ENCODE measurements at places on chromosomes 3 and 15.

- no peak for DNase-seq
- H3K27me3 ChIP-seq, result no peaks in the 10 kb centered on the region
- H3K4me1 ChIP-seq, result no peaks in the 10 kb centered on the region
Measured at GRCh38 chr15:75823860-75824613, 19.2 kb upstream of the UBE2Q2 start.

- no peak overlapping the region for H3K27ac ChIP-seq
- no peaks in the 10 kb centered on the region for H3K36me3 ChIP-seq
- peaks cover 36% of the 10 kb centered on the region for H3K4me1 ChIP-seq
- no peaks in the 10 kb centered on the region for H3K27me3 ChIP-seq
- no peak for DNase-seq
Measured at GRCh38 chr3:153970047-153970446, 151.1 kb upstream of the ARHGEF26 start.

GRCh38 chr15:96367311-96368200 is 37.1 kb downstream of the NR2F2 start:
- peak overlapping the region; percentile 14 for H3K4me3 ChIP-seq
- no peaks in the 10 kb centered on the region for H3K4me1 ChIP-seq
- no peak for DNase-seq

DNA sequence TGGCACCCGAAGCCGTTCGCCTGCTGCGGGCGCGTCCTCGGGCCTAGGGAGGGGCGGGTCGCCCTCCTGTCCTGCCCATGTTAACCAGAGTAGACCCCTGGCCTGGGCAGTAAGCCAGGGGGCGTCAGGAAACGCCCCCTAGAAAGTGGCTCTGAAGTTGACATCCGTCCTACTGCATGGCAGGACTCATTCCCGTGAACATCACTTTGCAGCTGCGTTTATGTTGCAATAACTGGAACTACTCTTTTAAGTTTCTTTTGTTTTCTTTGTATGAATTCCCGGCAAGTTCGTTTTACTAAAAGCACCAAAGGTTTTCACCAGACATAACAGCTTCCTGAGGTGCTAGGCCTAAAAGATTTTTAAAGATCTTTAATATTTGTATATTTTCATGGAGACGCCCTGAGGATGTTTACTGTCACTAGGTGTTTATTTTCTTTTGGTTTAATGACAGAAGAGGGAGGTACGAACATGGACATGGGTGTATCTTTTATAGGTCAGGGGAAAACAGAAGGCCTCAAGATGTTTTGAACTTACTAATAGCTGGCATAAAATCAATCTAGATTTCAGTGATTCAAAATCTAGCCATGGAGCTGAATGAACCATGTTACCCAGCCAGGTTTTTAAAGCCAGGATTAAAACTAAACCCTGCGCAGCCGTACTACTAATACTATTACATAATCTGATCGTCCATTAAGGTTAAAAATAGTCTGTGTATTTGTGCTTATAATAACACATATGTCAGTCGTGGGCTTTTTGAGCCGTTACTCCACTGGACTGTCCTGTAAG is 1.0 kb downstream of the C15orf61 start:
- H3K27me3 ChIP-seq, result no peaks in the 10 kb centered on the region
- peak overlapping the region; percentile 88 for H3K4me3 ChIP-seq
- H3K36me3 ChIP-seq, result no peaks in the 10 kb centered on the region
- peak overlapping the region; percentile 98 for H3K27ac ChIP-seq

DNA sequence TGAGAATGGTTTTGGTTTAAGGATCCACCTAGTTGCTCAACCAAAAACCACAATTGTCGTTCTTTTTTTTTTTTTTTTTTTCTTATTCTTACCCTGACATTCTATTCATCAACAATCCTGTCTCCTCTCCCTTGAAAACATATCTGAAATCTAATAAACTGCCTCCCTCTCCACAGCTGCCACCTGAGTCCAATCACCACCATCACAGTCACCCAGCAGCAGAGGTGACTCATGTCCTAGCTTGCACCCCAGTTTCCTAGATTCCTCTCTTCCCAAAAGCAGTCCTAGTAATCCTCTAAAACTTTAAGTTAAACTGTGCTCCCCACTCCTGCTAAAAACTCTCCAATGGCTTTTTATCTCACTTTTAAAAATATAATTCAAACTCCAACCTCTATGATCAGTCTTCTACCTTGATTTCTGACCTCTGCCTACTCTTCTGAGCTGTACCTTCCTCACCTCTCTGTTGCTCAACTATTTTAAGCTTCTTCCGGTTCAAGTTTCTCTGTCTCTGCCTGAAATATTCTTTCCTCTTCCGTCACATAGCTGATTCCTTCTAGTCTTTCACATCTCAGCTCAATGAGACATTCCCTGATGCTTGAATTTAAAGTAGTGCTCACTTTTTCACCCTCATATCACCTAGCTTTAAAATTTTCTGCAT is 33.7 kb upstream of the RBMS3 start:
- DNase-seq, result no peak
- H3K4me1 ChIP-seq, result no peaks in the 10 kb centered on the region
- no peaks in the 10 kb centered on the region for H3K36me3 ChIP-seq
- H3K4me3 ChIP-seq, result no peak overlapping the region
- no peak overlapping the region for H3K27ac ChIP-seq

DNA sequence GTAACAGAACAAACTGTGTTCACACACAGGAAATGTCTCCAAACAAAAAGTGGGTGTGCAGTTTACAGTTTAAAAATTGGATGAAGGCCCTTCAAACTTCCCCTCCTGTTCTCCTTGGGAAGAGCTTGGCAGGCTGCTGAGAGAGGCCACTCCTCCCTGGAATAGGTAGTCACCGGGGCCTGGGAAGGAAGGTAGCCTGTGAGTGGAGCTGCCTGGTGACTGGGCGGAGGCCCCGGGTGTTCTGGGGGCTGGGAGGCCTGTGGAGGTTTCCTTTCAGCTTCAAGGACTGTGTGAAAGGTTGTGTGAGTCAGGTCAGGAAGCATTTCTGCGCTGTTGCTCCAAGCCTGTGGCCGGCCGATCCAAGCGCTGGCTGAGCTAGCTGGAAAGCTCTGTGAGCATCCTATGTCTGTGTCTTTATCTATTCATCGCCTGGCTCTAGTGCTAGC is 14.1 kb downstream of the SLCO3A1 start:
- no peaks in the 10 kb centered on the region for H3K36me3 ChIP-seq
- DNase-seq, result no peak
- no peak overlapping the region for H3K4me3 ChIP-seq
- peak overlapping the region; percentile 90 for H3K27ac ChIP-seq
- H3K4me1 ChIP-seq, result peaks cover 94% of the 10 kb centered on the region

DNA sequence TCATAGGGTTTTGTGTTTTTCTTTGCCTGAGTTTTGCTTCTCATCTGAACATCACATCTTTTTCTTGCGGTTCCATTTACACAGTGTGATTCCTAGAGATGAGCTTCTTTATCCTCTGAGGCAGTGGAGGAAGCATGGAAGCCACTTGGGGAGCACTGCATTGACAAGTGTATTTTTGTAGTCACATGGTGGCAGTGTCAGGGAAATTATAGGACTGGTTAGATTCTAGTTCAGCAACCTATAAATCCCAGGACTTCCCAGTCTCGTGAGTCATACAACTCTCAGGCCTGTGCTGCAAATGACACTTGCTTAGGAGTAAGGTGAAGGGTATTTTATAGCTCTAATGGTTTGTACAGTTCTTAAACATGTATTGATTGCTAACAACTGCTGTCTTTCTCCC is 58.4 kb downstream of the RBM6 start:
- DNase-seq, result no peak
- no peaks in the 10 kb centered on the region for H3K4me1 ChIP-seq
- H3K27ac ChIP-seq, result no peak overlapping the region
- H3K36me3 ChIP-seq, result no peaks in the 10 kb centered on the region
- H3K27me3 ChIP-seq, result no peaks in the 10 kb centered on the region
- no peak overlapping the region for H3K4me3 ChIP-seq

DNA sequence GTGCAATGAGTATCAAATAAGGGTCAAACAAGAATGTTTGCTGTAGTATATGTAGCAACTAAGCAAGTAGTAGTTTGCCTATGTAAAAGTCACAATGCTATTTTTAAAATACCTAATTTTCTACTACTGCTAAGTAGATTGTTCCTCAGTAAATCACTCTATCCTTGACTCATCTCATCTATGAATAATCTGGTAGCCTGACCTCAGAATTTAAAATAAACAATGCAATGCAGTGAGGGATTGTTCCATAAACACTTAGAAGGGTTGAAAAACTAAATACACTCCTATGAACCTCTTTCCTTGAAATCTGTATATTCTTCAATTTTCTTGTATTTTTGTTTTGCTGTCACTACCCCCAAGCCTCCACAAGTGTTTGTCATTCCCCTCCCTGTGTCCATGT is 253.3 kb downstream of the TBC1D5 start:
- no peak for DNase-seq
- H3K27ac ChIP-seq, result no peak overlapping the region

DNA sequence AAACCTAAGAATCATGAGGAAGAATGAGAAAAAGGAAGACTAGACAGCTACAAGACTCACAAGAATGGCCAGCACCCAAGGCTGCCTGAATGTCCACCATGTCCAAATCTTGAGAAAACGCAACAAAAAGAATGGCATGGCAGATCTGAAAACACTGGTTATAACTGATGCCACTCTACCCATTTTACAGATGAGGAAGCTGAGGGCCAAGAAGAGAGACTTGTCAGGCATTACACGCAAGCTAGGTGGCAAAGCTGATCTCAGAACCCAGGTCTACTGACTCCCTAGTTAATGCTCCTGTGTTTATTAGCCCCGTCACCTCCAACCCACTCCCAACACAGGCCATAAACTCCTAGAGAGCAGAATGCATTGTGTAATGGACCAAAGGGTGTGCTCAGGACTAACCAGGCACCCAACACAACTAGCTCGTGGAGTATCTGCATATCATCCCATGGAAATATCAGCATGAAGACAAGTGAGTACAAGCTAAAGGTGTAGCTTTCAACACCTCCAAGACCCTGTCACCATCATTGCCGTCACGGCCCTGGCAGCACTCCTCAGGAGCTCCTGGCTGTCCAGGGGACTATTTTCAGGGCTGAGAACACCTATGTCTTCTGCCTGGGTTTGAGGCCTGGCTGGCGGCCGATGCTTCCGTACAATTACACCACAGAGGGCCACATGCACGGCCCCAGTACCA is 111.7 kb downstream of the XXYLT1 start:
- no peaks in the 10 kb centered on the region for H3K27me3 ChIP-seq
- DNase-seq, result no peak
- peak overlapping the region; percentile 84 for H3K27ac ChIP-seq
- no peaks in the 10 kb centered on the region for H3K36me3 ChIP-seq
- peaks cover 26% of the 10 kb centered on the region for H3K4me1 ChIP-seq

GRCh38 chr3:171873580-171873979 is 30.4 kb downstream of the TMEM212 start:
- no peak for DNase-seq
- no peak overlapping the region for H3K4me3 ChIP-seq
- H3K36me3 ChIP-seq, result no peaks in the 10 kb centered on the region
- H3K4me1 ChIP-seq, result peaks cover 11% of the 10 kb centered on the region
- no peaks in the 10 kb centered on the region for H3K27me3 ChIP-seq

GRCh38 chr3:101784855-101785613 is 6.0 kb downstream of the NXPE3 start:
- H3K4me1 ChIP-seq, result peaks cover 3% of the 10 kb centered on the region
- H3K36me3 ChIP-seq, result peaks cover 69% of the 10 kb centered on the region
- peak overlapping the region; percentile 2 for H3K4me3 ChIP-seq
- DNase-seq, result no peak
- no peaks in the 10 kb centered on the region for H3K27me3 ChIP-seq

DNA sequence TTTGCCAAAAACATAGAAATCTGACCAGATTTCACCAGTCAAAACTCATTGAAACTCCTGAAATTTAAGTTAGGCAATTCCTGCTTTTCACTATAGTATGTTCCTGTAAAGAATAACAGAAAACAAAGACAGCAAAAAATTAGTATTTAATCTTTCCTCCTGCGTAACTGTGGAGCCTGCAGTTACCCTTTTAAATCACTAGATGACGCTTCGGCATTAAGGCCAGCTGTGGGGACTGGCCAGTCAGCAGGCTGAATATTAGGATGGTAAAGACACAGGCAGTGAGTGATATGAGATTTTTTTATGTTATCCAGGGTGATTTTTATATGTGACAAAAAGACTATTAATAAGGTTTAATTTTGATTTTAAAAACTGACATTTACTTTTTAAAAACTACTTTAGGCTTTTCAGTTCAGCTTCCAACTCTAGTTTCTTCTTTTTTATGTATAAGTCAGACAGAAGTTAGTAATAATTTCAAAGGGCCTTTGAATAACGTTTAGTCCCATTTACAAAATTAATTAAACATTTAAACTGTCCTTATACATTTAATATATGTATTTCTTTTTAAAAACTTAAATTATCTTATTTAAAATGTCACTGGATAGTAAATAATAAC is 165.1 kb downstream of the PPM1L start:
- no peaks in the 10 kb centered on the region for H3K4me1 ChIP-seq
- DNase-seq, result no peak
- H3K4me3 ChIP-seq, result no peak overlapping the region
- no peaks in the 10 kb centered on the region for H3K27me3 ChIP-seq

DNA sequence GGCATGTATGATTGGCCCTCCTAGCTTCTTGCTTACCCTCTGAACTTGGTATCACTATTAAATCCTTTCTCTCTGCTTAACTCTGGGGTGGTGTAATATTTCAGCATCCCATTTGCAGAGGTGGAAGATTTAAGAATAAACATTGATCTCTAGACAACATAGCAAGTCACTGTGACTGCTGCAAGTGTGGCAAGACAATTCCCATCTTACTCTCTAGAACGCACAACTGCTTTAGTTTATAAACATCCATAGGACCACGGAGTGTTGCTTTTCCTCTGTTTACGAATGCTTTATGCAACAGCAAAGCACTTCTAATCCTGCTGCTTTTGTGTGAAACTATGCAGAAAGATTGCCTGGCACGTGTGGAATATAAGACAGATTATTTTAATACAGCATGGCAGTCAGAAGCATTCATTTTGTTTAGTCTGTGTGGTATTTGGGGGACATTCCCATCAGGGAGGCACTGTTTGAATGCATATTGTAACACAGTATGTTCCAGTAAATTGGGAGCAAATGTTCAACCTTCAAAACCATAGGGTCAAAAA is 338.9 kb upstream of the TMCO5A start:
- DNase-seq, result no peak
- H3K27ac ChIP-seq, result no peak overlapping the region
- no peaks in the 10 kb centered on the region for H3K27me3 ChIP-seq
- H3K4me3 ChIP-seq, result no peak overlapping the region

DNA sequence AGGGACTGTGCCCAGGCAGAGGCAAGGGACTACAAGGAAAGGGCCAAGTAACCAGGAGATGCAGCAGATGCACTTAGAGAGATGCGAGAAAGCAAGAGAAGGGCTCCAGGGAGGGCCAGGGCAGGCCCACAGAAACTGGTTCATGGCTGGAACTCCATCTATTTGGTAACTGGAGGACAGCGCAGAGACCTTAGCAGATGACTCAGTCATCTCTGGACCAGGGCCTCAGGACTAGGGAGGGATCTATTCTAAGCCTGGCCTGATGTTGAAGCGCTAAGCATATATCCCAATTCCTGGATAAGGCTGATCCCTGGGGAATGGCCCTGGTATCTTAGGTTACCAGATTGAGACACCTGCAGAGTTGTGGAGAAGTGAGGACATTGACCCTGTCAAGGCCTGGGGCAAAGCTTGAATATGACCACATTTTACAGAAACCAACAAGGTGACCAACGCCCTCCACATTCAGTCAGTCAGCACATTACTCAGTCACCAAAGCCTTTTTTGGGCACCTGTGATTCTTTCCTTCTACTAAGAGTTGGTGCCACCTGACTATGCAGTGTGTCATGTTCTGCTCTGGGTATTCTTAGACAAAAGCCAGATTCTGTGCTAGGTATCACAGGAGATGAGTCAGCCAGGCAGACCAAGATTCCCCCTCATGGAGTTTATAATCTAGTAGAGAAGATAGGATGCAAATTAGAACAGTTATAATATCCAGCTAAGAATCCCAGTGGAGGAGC is 68.4 kb upstream of the SLCO3A1 start:
- no peaks in the 10 kb centered on the region for H3K27me3 ChIP-seq
- H3K27ac ChIP-seq, result no peak overlapping the region
- no peak overlapping the region for H3K4me3 ChIP-seq
- H3K4me1 ChIP-seq, result peaks cover 40% of the 10 kb centered on the region
